ENCODE measurements at places on chromosomes 16 and 17.

GRCh38 chr17:30939051-30939689 lies 17.4 kb downstream of the ADAP2 start:
- peaks cover 2% of the 10 kb centered on the region for H3K36me3 ChIP-seq
- peak overlapping the region; percentile 60 for H3K27ac ChIP-seq
- H3K4me1 ChIP-seq = peaks cover 6% of the 10 kb centered on the region
- no peaks in the 10 kb centered on the region for H3K27me3 ChIP-seq
- DNase-seq = no peak

- H3K4me3 ChIP-seq = peak overlapping the region; percentile 94
- no peak for DNase-seq
- H3K27ac ChIP-seq = peak overlapping the region; percentile 83
- H3K27me3 ChIP-seq = no peaks in the 10 kb centered on the region
Observed at GRCh38 chr17:80262775-80263244, 2.2 kb downstream of the RNF213 start.

DNA sequence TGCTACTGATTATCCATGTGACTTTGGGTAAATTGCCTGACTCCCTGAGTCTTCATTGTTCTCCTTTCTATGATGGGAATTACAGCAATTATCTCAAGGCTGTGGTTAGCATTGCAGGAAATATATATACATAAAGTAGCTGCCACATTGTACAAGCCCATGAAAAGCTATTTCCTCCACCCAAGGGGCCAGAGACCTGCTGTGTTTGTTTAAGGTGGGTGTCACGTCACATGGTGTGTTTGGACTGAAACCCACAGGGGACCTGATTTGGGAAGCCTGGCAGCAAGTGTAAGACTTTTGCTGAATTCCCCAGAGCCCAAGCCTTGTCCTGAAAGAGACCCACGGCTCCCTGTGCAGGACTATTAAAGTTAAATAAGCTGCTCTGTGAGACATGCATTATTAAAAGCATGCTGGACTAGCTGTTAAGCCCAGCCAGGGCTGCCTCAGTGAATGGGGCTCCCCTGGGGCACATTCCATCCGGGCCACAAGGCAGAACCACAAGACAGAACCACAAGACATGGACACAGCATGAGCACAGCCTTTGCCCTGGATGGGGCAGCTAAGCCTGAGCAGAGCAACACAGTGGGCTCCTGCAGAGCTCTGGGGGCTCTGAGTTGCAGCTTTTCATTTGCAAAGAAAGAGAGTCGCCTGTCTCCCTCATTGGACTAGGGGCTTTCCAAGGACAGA lies 148.9 kb downstream of the SPACA3 start:
- no peak overlapping the region for H3K4me3 ChIP-seq
- peaks cover 18% of the 10 kb centered on the region for H3K27me3 ChIP-seq
- no peak overlapping the region for H3K27ac ChIP-seq
- no peaks in the 10 kb centered on the region for H3K36me3 ChIP-seq
- H3K4me1 ChIP-seq = no peaks in the 10 kb centered on the region

GRCh38 chr17:38585056-38585917 lies 20.5 kb downstream of the SRCIN1 start:
- no peaks in the 10 kb centered on the region for H3K36me3 ChIP-seq
- H3K4me3 ChIP-seq = no peak overlapping the region
- peaks cover 68% of the 10 kb centered on the region for H3K27me3 ChIP-seq

GRCh38 chr17:40659911-40660310 lies 5.1 kb downstream of the KRT222 start:
- peak overlapping the region; percentile 16 for H3K4me3 ChIP-seq
- H3K36me3 ChIP-seq = no peaks in the 10 kb centered on the region
- H3K4me1 ChIP-seq = peaks cover 12% of the 10 kb centered on the region
- H3K27me3 ChIP-seq = peaks cover 34% of the 10 kb centered on the region
- H3K27ac ChIP-seq = no peak overlapping the region

DNA sequence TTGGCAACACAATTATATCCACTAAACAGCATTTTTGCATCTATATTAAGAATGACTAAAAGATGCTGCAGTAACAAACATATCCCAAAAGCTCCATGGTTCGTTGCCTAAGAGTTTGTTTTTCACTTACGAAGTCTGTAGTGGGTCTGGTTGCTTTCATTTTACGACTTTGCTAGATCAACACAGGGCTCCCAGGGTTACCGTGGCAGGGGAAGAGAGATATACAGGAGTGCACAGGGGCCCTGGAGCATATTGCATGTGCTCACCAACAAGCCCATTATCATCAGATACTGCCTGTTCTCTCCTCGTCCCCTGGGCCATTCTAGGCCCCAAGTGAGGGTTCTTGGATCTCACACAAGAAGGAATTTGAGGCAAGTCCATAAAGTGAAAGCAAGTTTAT lies 3.1 kb upstream of the MMP2 start:
- no peaks in the 10 kb centered on the region for H3K36me3 ChIP-seq
- H3K27me3 ChIP-seq = peaks cover 72% of the 10 kb centered on the region
- peaks cover 20% of the 10 kb centered on the region for H3K4me1 ChIP-seq
- H3K4me3 ChIP-seq = no peak overlapping the region

DNA sequence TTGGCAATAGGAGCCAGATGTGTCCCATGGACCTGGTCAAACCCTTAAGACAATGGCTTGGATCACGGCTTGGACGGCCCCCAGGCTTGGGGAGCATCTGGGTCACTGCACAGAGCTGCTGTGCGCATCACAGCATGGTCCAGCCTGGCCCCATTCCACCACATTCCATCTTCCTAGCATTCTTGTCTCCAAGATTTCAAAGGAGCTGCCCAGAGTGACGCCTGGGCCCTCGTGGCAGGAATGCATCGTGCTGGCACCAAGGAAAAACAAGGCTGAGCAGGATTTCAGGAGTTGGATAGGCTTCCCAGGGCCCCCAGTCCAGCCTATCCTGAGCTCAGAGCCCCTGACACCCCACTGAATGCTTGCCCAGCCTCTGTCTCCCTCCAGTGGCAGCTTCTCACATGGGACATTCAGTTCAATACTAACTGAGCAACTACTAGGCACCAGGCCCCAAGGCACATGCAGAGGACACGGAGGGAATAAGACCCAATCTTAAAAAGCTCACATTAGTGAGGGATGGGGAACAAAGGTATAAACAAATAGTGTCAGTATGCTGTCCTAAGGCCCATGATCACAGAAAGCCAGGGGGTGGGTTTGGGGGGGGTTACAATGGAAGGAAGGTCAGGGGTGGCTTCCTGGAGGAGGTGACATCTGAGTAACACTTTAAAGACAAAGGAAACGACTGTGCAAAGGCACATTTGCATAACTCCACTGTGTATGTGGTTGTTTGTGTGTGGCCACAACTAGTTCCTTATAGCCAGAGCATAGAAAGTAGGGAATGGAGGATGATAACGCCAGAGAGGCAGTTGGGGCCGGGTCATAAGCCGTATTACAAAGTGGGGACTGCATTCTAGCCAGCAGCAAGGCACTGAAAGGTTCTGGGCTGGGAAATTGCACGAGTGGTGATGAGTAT lies 34.1 kb downstream of the TK2 start:
- H3K36me3 ChIP-seq = no peaks in the 10 kb centered on the region
- H3K4me3 ChIP-seq = peak overlapping the region; percentile 95
- H3K27me3 ChIP-seq = no peaks in the 10 kb centered on the region
- peak overlapping the region; percentile 56 for H3K27ac ChIP-seq
- peak; percentile 46 for DNase-seq
- peaks cover 62% of the 10 kb centered on the region for H3K4me1 ChIP-seq

DNA sequence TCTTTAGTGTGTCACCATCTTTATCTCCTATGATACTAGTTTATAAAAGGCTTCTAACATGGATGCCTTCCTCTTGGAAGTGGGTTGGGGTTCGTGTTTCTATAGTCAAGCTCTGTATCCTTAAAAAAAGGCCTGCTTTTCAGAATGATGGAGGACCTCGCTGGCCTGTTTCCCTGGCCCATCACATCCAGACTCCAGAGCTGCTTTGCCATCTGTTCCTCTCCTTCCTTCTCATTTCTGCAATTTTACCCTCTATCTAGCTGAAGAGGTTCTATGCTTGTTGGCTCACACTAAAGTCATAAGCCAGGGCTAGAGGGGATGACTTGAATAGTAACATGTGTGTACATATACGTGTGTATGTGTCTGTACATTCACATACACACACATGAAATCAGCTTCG lies 450.8 kb upstream of the HSBP1 start:
- H3K27me3 ChIP-seq = no peaks in the 10 kb centered on the region
- DNase-seq = no peak
- H3K4me1 ChIP-seq = no peaks in the 10 kb centered on the region
- no peaks in the 10 kb centered on the region for H3K36me3 ChIP-seq
- H3K27ac ChIP-seq = no peak overlapping the region

GRCh38 chr17:29190039-29190438 lies 9.8 kb upstream of the MYO18A start:
- no peaks in the 10 kb centered on the region for H3K36me3 ChIP-seq
- peaks cover 2% of the 10 kb centered on the region for H3K4me1 ChIP-seq
- no peak overlapping the region for H3K27ac ChIP-seq
- H3K27me3 ChIP-seq = peaks cover 12% of the 10 kb centered on the region
- no peak overlapping the region for H3K4me3 ChIP-seq

DNA sequence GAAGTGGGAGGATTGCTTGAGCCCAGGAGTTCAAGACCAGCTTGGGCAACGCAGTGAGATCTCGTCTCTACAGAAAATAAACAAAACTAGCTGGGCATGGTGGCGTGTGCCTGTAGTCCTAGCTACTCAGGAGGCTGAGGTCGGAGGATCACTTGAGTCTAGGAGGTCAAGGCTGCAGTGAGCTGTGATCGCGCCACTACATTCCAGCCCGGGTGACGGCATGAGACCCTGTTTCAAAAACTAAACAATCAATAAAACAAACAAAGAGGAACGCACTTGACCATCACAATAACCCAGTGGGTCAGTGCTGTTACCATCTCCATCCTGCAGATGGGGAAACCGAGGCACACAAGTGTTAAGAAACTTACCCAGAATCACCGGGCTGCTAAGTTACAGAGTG lies 13.7 kb downstream of the ZNF500 start:
- H3K36me3 ChIP-seq = peaks cover 18% of the 10 kb centered on the region
- H3K4me3 ChIP-seq = no peak overlapping the region
- peaks cover 12% of the 10 kb centered on the region for H3K4me1 ChIP-seq
- H3K27ac ChIP-seq = no peak overlapping the region

DNA sequence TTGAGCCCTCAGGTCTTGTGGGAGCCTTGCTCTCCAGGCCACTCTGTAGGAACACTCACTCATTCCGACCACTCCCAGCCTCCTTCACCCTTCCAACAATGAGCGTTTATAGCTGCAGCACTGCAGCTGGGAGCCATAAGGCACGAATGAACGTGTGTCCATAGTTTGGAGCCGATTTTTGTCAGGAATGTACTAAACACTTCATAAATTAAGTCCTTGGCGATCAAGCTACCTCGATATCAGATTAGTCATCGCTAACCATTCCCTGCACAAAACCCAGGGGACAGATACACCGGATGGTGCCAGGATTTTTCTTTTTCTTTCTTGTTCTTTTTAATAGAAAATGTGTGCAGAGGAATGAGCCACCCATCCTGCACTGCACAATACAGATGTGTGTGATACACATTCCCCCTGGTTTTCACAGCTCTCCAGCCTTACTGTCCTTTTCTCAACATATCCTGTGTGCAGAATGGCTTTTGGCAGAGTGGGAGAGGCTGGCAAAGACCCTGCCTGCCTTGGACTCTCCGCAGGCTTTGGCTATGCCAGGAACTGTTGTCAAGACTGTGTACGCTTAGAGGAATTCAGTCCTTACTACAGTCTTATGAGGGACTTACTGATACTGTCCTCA lies 68.4 kb upstream of the ELAC2 start:
- H3K36me3 ChIP-seq = no peaks in the 10 kb centered on the region
- peaks cover 17% of the 10 kb centered on the region for H3K27me3 ChIP-seq
- H3K4me3 ChIP-seq = no peak overlapping the region
- H3K4me1 ChIP-seq = peaks cover 5% of the 10 kb centered on the region

DNA sequence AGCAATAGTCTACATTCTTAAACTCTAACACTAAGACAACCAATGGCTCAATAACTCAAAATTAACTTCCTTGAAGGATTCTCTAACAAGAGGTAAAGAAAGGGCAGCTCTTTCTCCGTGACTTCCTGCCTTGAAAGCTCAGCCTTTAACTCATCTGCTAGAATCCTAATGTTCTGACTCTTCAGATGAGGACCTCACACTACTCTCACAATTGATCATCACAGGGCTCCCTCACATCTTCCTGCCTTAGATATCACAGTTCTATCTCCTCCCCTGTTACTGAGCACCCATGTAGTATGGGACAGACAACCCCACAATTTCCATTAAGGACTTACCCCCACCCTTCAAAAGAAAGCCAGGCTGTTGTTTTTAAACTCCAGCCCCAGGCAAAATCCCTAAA lies 33.5 kb downstream of the SMURF2 start:
- peaks cover 2% of the 10 kb centered on the region for H3K36me3 ChIP-seq
- peak overlapping the region; percentile 74 for H3K4me3 ChIP-seq
- H3K4me1 ChIP-seq = peaks cover 66% of the 10 kb centered on the region
- H3K27ac ChIP-seq = peak overlapping the region; percentile 1
- H3K27me3 ChIP-seq = no peaks in the 10 kb centered on the region

DNA sequence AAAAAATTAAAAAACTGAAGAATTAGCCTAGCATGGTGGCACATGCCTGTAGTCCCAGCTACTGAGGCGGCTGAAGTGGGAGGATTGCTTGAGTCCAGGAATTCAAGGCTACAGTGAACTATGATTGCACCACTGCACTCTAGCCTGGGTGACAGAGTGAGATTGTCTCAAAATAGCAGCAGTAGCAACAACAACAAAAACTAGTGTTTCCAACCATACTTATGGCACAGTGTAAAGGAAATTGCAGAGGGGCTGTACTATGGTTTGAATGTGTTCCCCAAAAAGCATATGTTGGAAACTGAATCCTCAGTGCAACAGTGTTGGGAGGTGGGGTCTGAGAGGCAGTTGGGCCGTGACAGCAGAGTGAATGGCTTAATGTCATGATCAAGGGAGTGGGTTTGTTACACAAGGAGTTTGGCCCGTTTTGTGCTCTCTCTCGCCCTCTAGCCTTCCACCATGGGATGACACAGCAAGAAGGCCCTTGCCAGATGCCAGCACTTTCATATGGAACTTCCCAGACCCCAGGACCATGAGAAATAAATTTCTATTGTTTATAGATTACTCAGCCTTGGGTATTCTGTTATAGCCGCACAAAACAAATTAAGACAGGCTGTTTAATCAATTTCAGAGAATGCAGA lies 70.0 kb downstream of the PGS1 start:
- DNase-seq = no peak
- no peak overlapping the region for H3K4me3 ChIP-seq
- no peaks in the 10 kb centered on the region for H3K27me3 ChIP-seq
- no peaks in the 10 kb centered on the region for H3K36me3 ChIP-seq
- H3K27ac ChIP-seq = no peak overlapping the region

GRCh38 chr17:82236142-82236971 lies 7.5 kb downstream of the SLC16A3 start:
- DNase-seq = peak; percentile 67
- no peaks in the 10 kb centered on the region for H3K27me3 ChIP-seq
- peaks cover 24% of the 10 kb centered on the region for H3K4me1 ChIP-seq

- no peak overlapping the region for H3K4me3 ChIP-seq
- no peaks in the 10 kb centered on the region for H3K36me3 ChIP-seq
- H3K4me1 ChIP-seq = peaks cover 10% of the 10 kb centered on the region
- DNase-seq = no peak
- H3K27ac ChIP-seq = no peak overlapping the region
Observed at GRCh38 chr16:55328611-55329569, 4.9 kb downstream of the IRX6 start.

DNA sequence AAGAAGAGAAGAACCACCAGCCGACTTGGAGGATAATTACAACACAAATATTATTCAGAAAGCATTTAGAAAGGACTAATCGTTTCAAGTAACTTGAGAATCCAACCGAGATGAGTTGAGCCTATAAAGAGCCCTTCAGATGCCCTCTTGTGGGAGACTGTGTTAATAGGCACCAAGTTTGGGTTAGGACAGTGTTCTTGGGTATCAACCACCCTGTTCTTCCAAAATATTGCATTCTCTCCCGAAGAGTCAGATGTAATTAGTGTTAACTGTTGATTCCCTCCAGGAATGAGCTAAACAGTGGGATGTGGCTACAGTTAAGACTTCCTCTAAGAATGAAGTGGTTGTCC lies 87.8 kb upstream of the NOL11 start:
- H3K36me3 ChIP-seq = peaks cover 5% of the 10 kb centered on the region
- H3K4me3 ChIP-seq = no peak overlapping the region
- H3K4me1 ChIP-seq = no peaks in the 10 kb centered on the region
- no peak for DNase-seq
- H3K27ac ChIP-seq = no peak overlapping the region
